Uterus (tissue), 4 donors: ENCODE measurements at places on chromosomes 6 and 20. TPM values are rescaled to one million over a fixed set of nuclear protein-coding genes. Genes with fewer than 3 reads are reported as not detected.

- no peaks in the 10 kb centered on the region for H3K27me3 ChIP-seq
- no peak overlapping the region for H3K27ac ChIP-seq
- no peaks in the 10 kb centered on the region for H3K4me1 ChIP-seq
- H3K4me3 ChIP-seq, result no peak overlapping the region
- no peaks in the 10 kb centered on the region for H3K36me3 ChIP-seq
These were observed 735.6 kb downstream of the RFPL4B start for GRCh38 chr6:113082745-113083144.

GRCh38 chr6:155419161-155419560 is 36.5 kb downstream of the NOX3 start:
- H3K36me3 ChIP-seq, result no peaks in the 10 kb centered on the region
- no peaks in the 10 kb centered on the region for H3K4me1 ChIP-seq
- no peak overlapping the region for H3K4me3 ChIP-seq
- no peak overlapping the region for H3K27ac ChIP-seq
- no peak for DNase-seq
- H3K27me3 ChIP-seq, result no peaks in the 10 kb centered on the region

The NRM gene
- 29.3 TPM for total RNA-seq

DNA sequence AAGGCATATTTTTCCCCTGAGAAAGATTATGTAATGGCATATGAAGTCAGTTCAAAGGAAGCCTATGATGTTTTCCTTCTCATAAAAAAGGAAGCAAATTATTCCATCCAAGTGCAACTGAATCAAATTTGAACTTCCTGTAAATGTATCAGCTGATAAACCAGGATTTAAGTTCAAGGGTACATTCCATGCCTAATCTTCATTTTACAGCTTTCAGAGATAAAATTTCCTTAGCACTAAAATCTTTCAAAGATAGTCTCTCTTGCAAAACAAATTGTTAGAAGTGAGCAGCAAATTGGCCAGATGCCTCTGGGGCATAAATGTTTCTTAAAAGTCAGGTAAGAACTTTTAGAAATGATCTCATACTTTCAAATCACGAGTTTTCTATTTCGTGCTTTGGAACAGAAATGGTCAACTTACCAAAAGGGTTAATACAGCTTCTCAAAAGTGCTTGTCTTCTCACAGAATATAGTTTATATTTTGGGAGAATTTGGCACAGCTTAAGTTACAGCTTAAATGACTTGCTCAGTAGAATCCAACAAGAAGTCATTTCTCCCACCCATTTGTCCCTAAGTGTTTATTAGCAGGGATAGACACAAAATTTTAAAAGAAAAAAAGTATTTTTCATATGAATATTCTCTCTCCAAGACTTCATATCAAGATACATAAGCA is 2.7 kb upstream of the TCF21 start:
- H3K36me3 ChIP-seq, result no peaks in the 10 kb centered on the region
- H3K27me3 ChIP-seq, result no peaks in the 10 kb centered on the region
- peak; percentile 39 for DNase-seq
- H3K4me1 ChIP-seq, result no peaks in the 10 kb centered on the region
- peak overlapping the region; percentile 85 for H3K27ac ChIP-seq

- no peaks in the 10 kb centered on the region for H3K4me1 ChIP-seq
- no peaks in the 10 kb centered on the region for H3K36me3 ChIP-seq
- no peak for DNase-seq
These were observed 26.2 kb downstream of the NOX3 start for GRCh38 chr6:155429321-155429893.

The IMPG1 gene
- not detected for total RNA-seq

GRCh38 chr6:30463242-30463641 is 26.1 kb upstream of the HLA-E start:
- peaks cover 34% of the 10 kb centered on the region for H3K27me3 ChIP-seq
- no peak for DNase-seq

DNA sequence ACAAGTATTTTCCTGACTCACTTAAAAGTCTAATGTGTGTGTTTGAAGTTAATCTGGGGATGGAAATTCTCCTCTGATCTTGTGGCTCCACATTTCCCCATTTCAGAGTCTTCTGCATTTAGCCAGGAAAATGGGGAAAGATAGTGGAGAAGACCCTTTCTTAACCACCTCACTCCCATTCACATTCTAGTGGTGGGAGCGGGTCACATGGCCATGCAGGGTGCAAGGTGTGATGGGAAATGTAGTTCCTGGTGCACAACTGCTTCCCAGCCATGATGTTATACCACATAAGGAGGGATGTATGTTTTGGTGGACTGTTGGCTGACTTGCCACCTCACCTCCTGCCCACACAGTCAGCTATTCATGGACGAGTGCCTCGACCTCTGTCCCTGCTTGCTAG is 61.8 kb downstream of the BANF2 start:
- no peaks in the 10 kb centered on the region for H3K27me3 ChIP-seq
- H3K4me3 ChIP-seq, result no peak overlapping the region
- no peaks in the 10 kb centered on the region for H3K36me3 ChIP-seq
- H3K27ac ChIP-seq, result no peak overlapping the region
- DNase-seq, result no peak

The RAET1E gene
- 0.55 TPM for total RNA-seq

DNA sequence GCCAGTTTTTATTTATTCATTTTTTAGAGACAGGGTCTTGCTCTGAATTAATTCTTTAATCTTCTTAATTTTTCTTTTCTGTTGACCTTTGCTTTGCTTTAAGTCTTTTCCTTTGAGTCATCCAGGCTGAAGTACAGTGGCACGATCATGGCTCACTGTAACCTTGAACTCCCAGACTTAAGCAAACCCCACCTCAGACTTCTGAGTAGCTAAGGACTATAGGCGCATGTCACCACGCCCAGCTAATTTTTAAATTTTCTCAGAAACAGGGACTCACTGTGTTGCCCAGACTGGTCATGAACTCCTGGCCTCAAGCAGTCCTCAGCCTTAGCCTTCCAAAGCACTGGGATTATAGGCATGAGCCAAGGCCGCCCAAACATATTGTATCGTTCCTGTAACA is 71.3 kb upstream of the GNRH2 start:
- H3K4me3 ChIP-seq, result no peak overlapping the region
- no peaks in the 10 kb centered on the region for H3K4me1 ChIP-seq
- H3K27ac ChIP-seq, result no peak overlapping the region
- DNase-seq, result no peak
- H3K27me3 ChIP-seq, result no peaks in the 10 kb centered on the region

The PRKN gene
- total RNA-seq, result 10.3 TPM

The EEF1A1 gene
- total RNA-seq, result 11,501 TPM

DNA sequence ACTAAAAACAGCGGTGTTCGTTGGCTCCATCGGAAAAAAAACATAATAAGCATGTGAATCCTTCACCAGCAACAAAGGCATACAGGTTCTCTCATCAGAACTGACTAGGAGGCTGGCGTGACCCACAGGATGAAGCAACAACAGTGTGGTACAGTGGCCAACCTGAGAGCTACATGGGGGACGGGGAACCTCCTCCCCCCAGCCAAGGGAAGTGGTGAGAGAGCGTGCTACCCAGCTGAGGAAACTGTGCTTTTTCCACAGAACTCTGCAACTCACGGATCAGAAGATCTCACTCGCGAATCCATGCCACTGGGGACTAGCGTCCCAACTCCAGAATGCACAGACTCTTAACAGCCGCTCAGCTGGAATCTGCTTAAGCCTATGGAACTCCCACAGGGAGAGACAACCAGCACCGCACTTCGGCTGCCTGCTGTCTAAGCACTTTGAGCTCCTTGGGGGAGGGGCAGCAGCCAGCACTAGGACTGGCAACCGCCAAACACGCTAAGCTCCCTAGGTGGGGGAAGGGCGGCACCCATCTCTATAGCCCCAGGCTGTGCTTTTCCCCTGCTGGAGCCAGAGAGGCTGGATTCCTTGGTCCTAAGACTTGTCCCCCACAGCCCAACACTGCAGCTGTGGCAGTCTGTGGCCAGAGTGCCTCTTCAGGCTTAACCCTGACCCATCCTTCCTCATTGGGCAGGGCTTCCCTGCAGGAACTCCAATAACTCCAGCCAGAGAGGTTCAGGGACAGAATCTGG is 538.3 kb upstream of the BTBD3 start:
- H3K27ac ChIP-seq, result no peak overlapping the region
- no peaks in the 10 kb centered on the region for H3K27me3 ChIP-seq
- no peaks in the 10 kb centered on the region for H3K4me1 ChIP-seq

DNA sequence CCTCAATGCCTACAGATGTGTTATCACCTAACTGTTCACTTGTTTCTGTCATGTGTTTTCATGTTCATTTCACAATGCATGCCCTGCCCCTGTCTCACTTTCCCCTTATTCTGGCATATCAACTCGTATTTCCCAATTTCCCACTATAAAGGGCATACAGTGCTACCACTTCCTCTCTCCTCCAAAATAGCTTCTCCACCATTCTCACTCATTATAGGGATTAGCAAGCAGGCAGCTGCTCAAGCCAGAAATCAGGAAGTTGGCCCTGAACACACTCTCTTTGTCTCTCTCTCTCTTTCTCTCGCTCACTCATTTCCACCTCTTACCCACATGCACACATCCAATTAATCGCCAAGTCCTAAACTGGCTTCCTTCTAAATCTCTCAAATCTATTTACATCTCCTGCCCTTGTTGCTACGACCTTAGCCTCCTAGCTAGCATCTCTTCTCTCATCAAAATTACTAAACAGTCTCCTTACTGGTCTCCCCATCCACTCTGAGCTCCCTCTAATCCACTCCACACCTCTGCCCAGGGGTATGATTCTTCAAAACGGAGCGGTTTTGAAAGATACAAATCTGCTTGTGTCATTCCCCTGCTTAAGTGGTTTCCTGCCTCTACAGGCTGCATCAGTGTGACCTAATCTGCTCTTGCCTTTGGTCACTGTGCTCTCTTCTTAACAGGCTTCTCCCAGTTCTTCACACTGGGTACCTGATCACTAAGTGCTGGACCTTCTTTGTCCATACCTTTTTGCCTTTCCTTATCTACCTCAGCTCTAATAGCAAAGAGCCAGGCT is 196.2 kb downstream of the BTBD9 start:
- H3K27me3 ChIP-seq, result no peaks in the 10 kb centered on the region
- H3K4me3 ChIP-seq, result no peak overlapping the region

The PLA2G7 gene
- not detected for total RNA-seq

DNA sequence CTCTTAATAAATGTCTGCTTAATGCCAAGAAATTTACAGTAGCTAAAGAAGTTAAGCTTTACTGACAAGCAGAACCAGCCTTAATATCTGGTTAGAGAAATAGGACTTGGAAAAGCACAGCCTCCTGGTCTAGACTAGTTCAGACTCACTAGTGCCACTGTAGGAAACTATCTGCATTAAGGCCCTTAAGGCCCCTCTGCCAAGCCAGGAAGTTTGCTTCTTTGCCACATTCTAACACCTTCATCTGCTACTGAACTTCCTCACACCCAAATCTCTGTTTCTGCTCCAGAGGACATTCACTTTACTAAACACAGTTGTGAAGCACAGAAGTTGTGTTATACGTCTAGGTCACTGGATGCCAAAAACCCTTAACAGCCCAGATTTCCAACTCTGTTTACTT is 302.8 kb downstream of the BTBD9 start:
- no peak overlapping the region for H3K4me3 ChIP-seq
- H3K27me3 ChIP-seq, result no peaks in the 10 kb centered on the region
- no peak for DNase-seq
- H3K36me3 ChIP-seq, result no peaks in the 10 kb centered on the region

GRCh38 chr6:149628875-149629510 is 19.5 kb downstream of the KATNA1 start:
- H3K4me1 ChIP-seq, result no peaks in the 10 kb centered on the region
- no peaks in the 10 kb centered on the region for H3K36me3 ChIP-seq

- H3K4me1 ChIP-seq, result no peaks in the 10 kb centered on the region
- no peak for DNase-seq
- H3K27ac ChIP-seq, result no peak overlapping the region
These were observed 20.3 kb downstream of the MMS22L start for GRCh38 chr6:97262676-97263075.

GRCh38 chr6:15493437-15494168 is 169.2 kb downstream of the DTNBP1 start:
- no peaks in the 10 kb centered on the region for H3K27me3 ChIP-seq
- no peak for DNase-seq
- H3K27ac ChIP-seq, result no peak overlapping the region
- H3K4me3 ChIP-seq, result no peak overlapping the region
- no peaks in the 10 kb centered on the region for H3K36me3 ChIP-seq

- H3K4me1 ChIP-seq, result no peaks in the 10 kb centered on the region
- H3K27ac ChIP-seq, result no peak overlapping the region
- no peak overlapping the region for H3K4me3 ChIP-seq
These were observed 84.7 kb upstream of the ELOVL5 start for GRCh38 chr6:53433261-53433950.

DNA sequence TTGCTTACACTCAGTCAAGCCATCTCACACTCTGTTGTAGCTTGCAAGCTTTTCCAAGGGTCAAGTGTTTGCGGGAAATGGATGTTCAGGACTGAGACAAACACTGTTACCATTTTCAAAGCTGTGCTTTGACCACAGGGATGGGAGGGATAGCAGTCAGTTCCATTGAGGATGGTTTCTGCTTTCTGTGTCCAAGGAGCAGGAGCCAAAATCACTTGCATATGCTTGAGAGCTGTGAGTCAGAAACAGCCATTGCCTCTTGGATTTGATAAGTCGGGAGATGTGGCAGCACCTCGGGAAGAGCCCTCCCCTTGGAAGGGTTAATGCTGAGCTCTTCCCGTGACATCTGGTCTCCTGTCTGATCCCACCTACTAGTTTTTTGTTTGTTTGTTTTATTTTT is 85.2 kb downstream of the TCP11 start:
- H3K36me3 ChIP-seq, result no peaks in the 10 kb centered on the region
- DNase-seq, result no peak
- no peaks in the 10 kb centered on the region for H3K27me3 ChIP-seq
- H3K4me3 ChIP-seq, result no peak overlapping the region

The YTHDF1 gene
- total RNA-seq, result 22.8 TPM

DNA sequence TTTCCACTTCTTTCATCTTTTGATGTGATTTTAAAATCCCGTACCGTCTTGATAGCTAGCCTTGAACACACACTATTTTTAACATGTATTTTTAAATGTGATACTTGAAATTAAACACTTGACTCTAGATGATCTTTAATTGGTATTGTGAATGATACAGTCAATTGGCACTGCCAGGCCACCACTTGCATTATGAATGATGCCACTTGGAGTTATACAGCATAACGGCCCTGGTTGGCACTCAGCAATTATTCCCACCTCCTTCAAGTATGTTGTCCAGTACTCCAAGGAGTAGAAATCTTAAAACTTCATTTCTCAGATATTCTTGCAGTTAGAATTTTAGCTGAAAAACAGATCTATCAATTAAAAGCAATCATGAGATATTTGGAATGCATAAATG is 62.9 kb downstream of the TENT5A start:
- H3K4me3 ChIP-seq, result no peak overlapping the region
- no peak for DNase-seq
- no peaks in the 10 kb centered on the region for H3K36me3 ChIP-seq

- no peak overlapping the region for H3K27ac ChIP-seq
- H3K36me3 ChIP-seq, result no peaks in the 10 kb centered on the region
- DNase-seq, result no peak
- no peak overlapping the region for H3K4me3 ChIP-seq
These were observed 139.9 kb downstream of the BMP7 start for GRCh38 chr20:57126481-57127092.

DNA sequence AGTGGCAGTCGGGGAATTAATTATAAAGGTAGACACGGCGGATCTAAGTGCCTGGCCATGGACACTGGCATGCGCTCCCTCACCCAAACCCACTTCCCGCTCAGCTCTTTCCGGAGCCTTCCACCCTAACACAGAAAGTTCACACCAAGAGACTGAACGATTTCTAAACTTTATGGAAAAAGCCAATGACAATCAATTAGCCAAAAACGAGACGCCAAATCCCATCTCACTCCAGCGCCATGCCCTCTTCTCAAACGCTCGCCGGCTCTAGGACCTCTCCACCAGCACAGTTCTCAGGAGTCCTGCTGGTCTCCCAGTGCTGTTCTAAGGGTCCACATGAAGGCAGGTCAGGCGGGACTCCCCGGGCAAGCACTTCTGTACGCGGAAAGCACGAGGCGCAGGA is 641 bp downstream of the SF3B5 start:
- peak overlapping the region; percentile 88 for H3K4me3 ChIP-seq
- no peaks in the 10 kb centered on the region for H3K4me1 ChIP-seq
- no peak for DNase-seq
- H3K27me3 ChIP-seq, result no peaks in the 10 kb centered on the region

The CHRNA4 gene
- total RNA-seq, result 1.5 TPM
